ENCODE measurements at places on chromosomes 7 and 10. TPM values are rescaled to one million over a fixed set of nuclear protein-coding genes. Genes with fewer than 3 reads are reported as not detected.

- no peak for DNase-seq
Observed at GRCh38 chr10:105207476-105207995, 566.4 kb downstream of the SORCS3 start.

Gene HOXA6
- not detected for total RNA-seq

Gene CALML3
- total RNA-seq: not detected

DNA sequence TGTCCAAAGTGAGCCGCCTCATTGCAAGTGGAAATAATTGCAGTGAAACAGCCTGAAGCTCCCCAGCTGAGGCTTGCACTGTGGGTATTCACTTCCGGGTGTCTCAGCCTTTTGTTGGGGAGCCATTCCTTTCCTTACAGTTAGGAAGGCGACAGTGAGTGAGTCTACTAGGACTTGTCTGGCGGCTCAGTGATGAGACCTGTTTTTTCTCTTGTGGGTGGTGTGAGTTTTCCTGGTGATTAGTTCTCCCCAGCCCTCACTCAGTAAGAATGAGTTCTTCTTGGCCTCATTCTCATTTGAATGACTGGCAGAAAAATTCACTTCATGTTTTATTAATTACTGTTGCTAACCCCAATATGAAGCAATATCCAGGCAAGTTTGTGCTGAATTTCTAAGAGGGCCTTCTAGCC, 2.6 kb downstream of the PGAM1 start:
- no peak for DNase-seq

- DNase-seq: no peak
Observed at GRCh38 chr7:70775570-70776156, 356.3 kb upstream of the GALNT17 start.
